Colonic mucosa (tissue), 4 donors: ENCODE measurements at places on chromosomes 2 and 18. TPM values are rescaled to one million over a fixed set of nuclear protein-coding genes. Genes with fewer than 3 reads are reported as not detected.

- DNase-seq = peak; percentile 81
- no peaks in the 10 kb centered on the region for H3K36me3 ChIP-seq
- peak within 1 kb of the TSS; percentile 57 for H3K4me3 ChIP-seq
- peak within 1 kb of the TSS; percentile 37 for H3K27ac ChIP-seq
These were observed at the start of gene HOXD9 for GRCh38 chr2:176122683-176123410. TSS of gene HOXD9 (plus strand) at chr2:176122719. CDS start at chr2:176122769, 50 bp downstream.

GRCh38 chr2:226398580-226398979, 401.0 kb downstream of the IRS1 start:
- H3K27ac ChIP-seq = no peak overlapping the region
- H3K4me1 ChIP-seq = no peaks in the 10 kb centered on the region
- H3K4me3 ChIP-seq = no peak overlapping the region
- no peak for DNase-seq
- H3K27me3 ChIP-seq = no peaks in the 10 kb centered on the region
- H3K36me3 ChIP-seq = no peaks in the 10 kb centered on the region

GRCh38 chr2:71348302-71348701, 16.7 kb downstream of the ZNF638 start:
- no peak for DNase-seq
- H3K27ac ChIP-seq = no peak overlapping the region
- H3K4me1 ChIP-seq = no peaks in the 10 kb centered on the region
- H3K36me3 ChIP-seq = no peaks in the 10 kb centered on the region
- no peak overlapping the region for H3K4me3 ChIP-seq

RNU2-63P gene
- 2.3 TPM for total RNA-seq
